ENCODE measurements at places on chromosomes 3 and 15. TPM values are rescaled to one million over a fixed set of nuclear protein-coding genes. Genes with fewer than 3 reads are reported as not detected.

TERB2 gene
- not detected for total RNA-seq

CFAP100 gene
- total RNA-seq: not detected

GOLGA6L2 gene
- not detected for total RNA-seq

ACTRT3 gene
- total RNA-seq: not detected

ANKUB1 gene
- total RNA-seq: not detected

ALDH1A2 gene
- total RNA-seq: 0.61 TPM

LMCD1 gene
- total RNA-seq: 23.9 TPM

NR2C2 gene
- total RNA-seq: 37.4 TPM

CLDN16 gene
- total RNA-seq: 0.27 TPM

NOX5 gene
- total RNA-seq: not detected

GPR176 gene
- total RNA-seq: 14.4 TPM

GPR62 gene
- not detected for total RNA-seq

P2RY13 gene
- total RNA-seq: not detected
